Right atrium auricular region (tissue), 2 donors: ENCODE measurements at places on chromosomes 11 and 22. TPM values are rescaled to one million over a fixed set of nuclear protein-coding genes. Genes with fewer than 3 reads are reported as not detected.

TRPM5 gene
- total RNA-seq: not detected

DUSP8 gene
- total RNA-seq: 24.5 TPM

TTC28 gene
- total RNA-seq: 22.3 TPM

CCDC81 gene
- 0.51 TPM for total RNA-seq

CCDC73 gene
- total RNA-seq: not detected

MALAT1 gene
- 2,577 TPM for total RNA-seq

CCT8L2 gene
- not detected for total RNA-seq

TMEM191C gene
- 1.3 TPM for total RNA-seq

PNPLA3 gene
- total RNA-seq: not detected
